ENCODE measurements at places on chromosomes 7 and 10.

- DNase-seq: no peak
Measured at GRCh38 chr7:158270856-158271413, 316.7 kb downstream of the PTPRN2 start.

DNA sequence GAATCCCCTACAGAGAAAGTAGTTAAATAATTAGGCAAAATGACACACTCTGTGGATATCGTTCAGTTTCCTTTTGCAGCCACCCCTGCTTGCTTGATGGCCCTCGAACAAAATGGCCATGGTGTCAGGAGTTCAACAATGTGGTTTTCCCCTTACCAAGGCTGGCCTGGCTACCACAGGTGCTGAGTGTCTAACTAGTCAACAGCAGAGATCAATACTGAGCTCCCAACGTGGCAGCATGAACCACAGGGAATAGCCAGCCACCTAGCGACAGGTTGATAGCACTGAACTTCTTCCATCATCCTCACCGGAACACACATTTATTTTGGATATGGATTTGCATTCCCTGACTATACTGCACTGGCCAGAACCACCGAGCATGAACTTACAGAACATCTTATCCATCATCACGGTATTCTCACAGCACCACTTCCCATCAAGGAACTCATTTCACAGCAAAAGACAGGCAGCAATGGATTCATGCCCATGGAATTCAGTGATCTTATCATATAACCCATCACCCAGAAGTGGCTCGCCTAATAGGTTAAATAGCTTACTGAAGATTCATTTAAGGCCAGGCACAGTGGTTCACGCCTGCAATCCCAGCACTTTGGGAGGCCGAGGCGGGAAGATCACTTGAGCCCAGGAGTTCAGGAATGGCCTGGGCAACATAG is 6.3 kb downstream of the C10orf67 start:
- DNase-seq: peak; percentile 79

GRCh38 chr7:142795339-142795863 is 24.6 kb downstream of the PRSS2 start:
- peak; percentile 78 for DNase-seq

- DNase-seq: no peak
Measured at GRCh38 chr7:138902161-138902560, 79.0 kb downstream of the KIAA1549 start.

- DNase-seq: no peak
Measured at GRCh38 chr10:69009360-69009759, 20.8 kb downstream of the KIFBP start.

DNA sequence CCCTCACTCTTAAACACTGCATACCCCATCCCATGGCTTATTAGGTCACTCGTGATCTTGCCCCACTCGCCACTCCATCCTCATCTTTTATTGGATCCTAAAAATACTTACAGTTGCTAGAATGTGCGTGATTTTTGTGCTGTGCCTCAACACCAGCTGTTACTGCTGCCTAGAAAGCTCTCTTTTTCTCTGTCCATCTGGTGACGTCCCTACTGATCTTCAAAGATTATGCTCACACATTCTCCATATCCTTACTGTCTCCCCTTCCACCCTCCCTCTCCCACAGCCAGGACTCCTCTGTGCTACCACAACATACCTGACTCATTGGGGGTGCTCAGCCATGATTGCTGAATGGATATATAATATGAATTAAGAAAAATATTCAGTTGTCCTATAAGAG is 42.0 kb downstream of the CDK6 start:
- no peak for DNase-seq

All from foreskin keratinocyte (primary cell).